ENCODE measurements at places on chromosomes 16 and 17.

DNA sequence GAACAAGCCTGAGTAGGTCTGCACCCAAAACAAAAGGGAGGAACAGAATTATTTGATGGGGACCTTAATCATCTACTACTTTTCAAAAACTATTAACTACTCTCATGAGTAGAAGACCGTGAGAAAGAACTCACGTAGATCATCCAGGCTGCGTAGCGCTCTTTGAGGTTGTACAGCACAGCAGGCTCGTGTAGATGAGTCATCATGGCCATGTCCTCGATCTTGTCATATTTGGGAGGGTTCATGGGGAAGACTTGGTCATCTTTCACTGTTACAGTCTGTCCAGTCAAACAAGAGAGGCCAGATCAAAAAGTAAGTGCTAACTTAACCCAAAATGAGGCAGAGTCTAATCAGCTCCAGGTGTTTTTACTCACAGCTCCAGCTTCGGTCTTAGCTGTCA lies 2.3 kb downstream of the MYH1 start:
- no peak for DNase-seq

DNA sequence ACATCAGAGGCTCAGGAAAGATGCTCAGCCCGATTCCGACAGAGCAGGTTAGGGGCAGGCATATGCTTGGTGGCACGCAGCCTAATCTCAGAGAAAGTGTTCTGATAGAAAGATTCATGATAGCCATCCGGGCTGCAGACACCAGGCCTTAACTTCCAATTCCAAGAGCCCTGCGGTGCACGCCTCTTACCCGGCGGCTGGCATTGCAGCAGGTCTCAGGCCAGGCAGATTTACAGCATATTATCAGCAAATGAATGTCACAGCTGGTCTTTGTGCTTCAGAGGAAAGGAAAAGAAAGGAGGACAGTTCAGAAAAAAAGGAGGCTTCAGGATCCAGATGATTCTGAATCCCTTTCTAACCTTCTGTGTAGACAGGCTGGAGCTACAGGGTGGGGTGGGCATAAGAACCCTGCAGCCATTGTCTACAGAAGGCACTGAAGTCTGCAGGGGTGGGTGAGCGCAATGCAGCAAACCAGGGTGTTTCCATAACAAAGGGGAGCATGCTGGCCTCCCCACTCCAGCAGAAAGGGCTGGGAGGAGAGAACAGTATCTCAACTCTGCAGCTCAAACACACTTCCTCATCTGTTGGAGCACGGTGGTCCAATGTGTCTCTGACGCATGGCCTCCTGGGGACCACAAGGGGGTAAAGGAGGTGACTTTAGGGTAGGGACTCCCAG lies 277.4 kb upstream of the XYLT1 start:
- DNase-seq: no peak

- DNase-seq: no peak
Measured at GRCh38 chr17:78425429-78425828, 47.0 kb downstream of the PGS1 start.

DNA sequence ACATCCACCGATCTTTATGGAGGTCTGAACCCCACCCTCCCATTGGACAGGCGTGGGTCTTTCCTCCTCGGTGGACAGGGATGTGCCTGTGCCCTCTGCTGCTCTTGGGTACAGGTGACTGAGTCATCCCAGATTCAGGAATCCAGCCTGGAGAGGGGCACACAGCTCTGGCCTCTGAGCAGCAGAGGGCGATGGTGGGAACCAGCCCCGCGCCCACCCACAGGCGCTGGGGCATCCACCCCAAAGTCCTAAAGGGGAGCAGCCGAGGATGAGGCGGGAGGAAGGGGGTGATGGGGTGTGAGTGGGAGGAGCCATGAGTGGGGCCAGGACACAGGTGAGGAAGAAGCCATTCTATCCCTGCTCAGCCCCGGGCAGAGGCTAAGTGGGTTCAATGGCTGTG lies 35.0 kb downstream of the ENGASE start:
- DNase-seq: no peak

- no peak for DNase-seq
Measured at GRCh38 chr16:82560805-82561325, 65.9 kb upstream of the CDH13 start.

- peak; percentile 16 for DNase-seq
Measured at GRCh38 chr16:12323007-12323758, 346.6 kb downstream of the SNX29 start.

GRCh38 chr17:74682471-74683190 lies 30.1 kb downstream of the CD300LF start:
- DNase-seq: no peak

- DNase-seq: no peak
Measured at GRCh38 chr17:71024172-71024571, 854.8 kb downstream of the KCNJ2 start.

DNA sequence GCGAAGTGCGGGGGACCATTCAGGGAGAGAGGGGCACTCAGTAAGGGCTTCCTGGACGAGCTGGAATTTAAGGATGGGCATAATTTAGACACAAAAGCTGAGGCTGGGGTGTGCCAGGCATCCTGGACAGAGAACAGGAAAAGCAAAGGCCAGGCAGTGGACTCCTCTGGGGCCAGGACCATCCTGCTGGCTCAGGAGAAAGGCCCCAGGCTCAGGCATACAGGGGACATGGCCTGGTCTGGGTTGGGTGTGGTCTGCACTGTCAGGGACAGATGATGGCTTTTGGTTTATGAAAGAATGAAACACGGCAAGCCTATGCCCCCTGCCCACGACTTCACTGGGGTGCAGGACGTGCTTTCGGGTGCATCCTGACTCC lies 48.9 kb upstream of the DOC2B start:
- no peak for DNase-seq

- DNase-seq: no peak
Measured at GRCh38 chr17:37322826-37323561, 52.8 kb upstream of the C17orf78 start.

DNA sequence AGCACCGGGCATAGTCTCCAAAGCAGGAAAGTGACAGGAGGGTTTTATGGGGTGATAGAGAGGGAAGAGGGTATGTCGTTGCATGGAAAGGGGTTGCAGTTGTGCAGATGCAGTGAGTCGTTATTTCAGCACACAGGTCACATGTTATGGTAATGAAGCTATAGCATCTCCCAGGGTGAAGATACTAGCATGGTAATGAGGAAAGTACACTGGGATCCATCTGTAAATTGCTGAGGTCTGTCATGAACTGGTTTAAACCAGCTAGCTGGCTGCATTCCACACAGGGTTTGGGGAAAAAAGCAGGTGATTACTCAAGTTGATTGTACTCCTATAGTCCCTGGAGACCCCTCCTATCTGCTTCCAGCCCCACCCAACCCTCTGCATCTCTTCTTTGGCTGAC lies 11.7 kb downstream of the COX11 start:
- no peak for DNase-seq

- DNase-seq: no peak
Measured at GRCh38 chr17:66076546-66077190, 115.3 kb downstream of the CEP112 start.

DNA sequence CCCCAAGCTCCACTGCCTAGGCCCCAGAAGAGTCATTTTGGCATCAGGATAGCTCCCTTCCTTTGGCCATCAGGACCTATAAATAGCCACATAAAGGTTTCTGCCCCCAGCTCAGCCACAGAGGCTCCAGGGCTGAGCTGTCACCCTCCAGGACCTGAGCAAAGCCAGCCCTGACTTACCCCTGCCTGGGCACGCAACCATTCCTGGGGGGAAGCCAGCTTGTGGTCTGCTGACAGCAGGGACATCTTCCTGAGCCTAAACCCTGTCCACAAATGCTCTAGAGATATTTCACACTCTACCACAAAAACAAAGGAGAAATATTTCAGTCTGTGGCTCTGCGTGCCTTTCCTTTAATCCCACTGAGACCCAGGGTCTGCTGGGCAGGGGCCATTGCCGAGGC lies 123.7 kb upstream of the CCL2 start:
- DNase-seq: no peak

GRCh38 chr17:77437017-77437416 lies 296.2 kb downstream of the SEC14L1 start:
- DNase-seq: no peak

- no peak for DNase-seq
Measured at GRCh38 chr16:69199382-69199781, 12.4 kb downstream of the SNTB2 start.

DNA sequence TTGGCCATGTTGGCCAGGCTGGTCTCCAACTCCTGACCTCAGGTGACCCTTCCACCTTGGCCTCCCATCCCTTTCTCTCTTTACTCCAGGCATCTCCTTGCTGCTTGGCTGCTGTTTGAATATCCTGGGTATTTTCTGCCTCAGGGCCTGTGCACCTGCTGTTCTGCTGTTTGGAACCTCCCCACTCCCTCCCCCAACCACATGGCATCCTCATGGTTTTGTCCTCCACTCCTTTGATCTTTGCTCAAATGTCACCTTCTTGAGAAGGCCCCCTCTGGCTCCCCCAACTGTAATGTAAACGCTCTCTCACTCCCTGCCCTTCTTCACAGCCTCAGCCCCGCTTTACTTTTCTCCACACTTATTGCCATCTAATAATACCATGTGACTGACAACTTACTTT lies 152.0 kb downstream of the GSG1L start:
- DNase-seq: no peak

- no peak for DNase-seq
Measured at GRCh38 chr16:19524356-19524615, 544 bp downstream of the CCP110 start.

DNA sequence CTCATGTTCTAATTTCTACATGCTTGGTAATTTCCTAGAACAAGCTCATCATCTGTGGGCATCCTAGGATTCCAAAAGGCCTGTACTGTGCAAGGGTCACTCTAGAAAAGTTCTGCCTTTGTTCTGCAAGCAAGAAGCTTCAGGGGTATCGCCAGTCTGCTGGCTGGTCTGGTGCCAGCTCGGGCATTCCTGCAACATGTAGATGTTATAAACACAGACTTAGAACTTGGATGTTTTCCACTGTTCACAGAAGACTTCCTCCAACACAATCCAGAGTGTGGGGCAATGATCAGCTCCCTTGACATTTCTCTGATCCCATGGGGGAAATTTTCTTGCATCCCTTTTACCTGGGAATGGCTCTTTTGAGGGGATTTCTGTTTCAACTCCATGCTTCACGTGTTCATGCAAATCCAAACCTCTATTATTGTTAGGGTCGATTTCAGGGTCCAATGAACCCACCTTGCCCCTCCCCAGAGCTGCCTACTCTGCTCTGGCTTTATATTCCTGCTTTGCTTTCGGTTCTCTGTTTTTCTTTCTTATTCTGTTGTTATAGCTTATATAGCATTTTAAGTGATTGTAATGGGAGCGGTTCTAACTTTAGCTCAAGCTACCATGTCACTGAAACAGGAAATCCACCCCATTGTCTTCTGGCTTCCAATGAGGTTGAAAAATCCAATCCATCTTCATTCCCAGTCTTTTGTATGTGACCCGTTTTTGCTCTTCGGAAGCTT lies 25.3 kb downstream of the UBE2O start:
- DNase-seq: no peak

DNA sequence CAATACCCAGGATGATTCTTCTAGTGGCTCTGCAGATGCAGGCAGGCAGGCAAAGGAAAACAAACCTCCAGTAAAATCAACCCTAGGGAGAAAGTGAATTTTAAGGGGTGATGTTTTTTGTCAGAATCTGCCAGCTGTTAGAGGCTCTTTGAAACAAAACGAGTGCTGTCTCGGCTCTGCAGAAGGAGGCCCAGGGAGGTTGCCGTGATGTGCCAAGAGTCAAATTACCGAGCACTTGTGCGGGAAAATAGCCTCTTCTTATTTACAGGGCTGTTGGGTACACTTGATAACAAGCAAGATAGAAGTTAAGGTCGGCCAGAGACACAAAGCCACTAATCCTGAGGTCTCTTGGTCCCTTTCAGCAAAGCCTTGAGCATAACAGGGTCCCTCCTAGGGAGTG lies 68.9 kb upstream of the EEF2KMT start:
- no peak for DNase-seq

DNA sequence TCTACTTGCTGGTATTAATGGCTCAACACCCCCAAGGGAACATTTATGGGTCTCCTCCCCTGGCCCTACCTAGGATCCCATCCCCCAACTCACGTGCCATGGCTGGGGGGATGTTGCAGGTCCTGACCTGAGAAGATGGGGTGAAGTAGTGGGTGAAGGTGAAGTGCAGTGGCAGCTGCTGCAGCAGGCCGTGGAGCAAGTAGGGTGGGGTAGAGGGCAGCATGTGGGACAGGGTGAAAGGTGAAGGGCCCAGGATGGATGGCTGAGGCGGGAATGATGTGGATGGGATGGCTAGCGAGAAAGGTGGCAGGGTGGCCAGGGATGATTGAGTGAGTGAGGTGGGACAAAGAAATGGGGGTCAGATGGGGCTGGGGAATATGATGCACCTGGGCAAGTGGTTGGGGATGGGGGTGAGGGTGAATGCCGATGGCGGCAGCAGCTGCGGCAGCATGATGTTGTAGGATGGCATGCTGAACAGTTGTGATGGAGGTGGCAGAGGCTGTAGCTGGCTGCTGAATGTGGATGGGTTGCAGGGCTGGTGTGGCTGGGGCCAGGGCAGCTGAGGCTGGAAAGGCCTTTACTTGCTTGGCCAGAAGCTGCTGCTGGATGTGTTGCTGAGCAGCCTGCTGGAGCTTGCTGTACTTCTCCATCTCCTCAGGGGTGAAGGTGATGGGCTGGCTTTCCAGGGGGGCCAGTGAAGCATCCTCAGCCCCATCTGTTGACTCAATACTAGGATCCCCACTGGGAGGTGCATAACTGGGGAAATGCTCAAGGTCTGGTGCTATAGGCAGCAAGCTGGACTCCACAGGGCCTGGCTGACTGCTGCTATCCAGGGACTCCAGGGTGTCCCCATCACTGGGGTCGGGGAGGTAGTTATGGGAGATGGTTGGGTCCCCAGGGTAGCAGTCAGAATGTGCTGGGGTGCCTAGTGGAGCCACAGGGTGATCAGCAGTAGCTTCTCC lies 8.3 kb upstream of the ITGA2B start:
- no peak for DNase-seq

DNA sequence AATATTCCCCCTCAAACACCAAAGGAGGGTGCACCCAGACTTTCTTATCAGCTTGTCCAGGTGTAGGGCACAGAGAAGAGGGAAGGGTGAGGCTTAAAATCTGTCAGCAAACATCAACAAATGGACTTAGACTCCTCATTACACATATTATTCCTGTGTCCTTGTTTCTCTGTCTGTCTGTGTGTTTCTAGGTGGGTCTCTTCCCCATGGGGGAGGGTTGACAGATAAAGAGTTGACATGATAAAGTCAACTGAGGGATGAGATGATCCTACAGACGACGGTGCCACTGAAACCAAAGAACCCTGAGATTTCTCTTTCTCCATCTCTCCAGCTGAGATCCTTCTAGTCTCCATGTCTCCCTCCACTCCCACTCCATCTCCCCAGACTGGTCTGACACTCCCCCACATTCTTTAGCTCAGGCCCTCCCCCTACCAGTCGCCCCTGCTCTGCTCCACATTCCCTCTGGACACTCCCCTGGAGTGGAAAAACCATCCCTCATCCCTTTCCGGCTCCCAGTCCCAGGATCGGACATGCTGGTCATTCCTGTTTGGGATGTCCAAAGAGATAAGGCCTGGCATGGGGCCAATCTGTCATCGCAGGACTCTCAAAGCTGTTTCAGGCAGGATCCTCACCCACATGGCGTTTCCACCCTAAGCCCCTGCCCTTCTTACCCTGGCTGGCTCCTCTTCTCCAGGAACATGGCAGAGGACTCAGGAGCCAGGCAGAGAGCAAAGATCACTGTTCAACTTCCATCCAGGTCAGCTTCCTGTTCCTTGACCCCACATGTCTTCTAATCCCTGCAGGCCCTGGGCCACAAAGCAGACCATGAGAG lies 2.9 kb upstream of the ITGA3 start:
- no peak for DNase-seq

- DNase-seq: no peak
Measured at GRCh38 chr16:8955828-8956227, 7.9 kb downstream of the USP7 start.

All from CD4-positive, alpha-beta T cell (primary cell).